ENCODE measurements at places on chromosomes 5 and 9.

GRCh38 chr9:4117835-4118610 lies 181.8 kb downstream of the GLIS3 start:
- DNase-seq = no peak

GRCh38 chr9:106947106-106947900 lies 84.3 kb downstream of the ZNF462 start:
- DNase-seq = no peak

GRCh38 chr5:172421-172820 lies 18.9 kb upstream of the LRRC14B start:
- no peak for DNase-seq

DNA sequence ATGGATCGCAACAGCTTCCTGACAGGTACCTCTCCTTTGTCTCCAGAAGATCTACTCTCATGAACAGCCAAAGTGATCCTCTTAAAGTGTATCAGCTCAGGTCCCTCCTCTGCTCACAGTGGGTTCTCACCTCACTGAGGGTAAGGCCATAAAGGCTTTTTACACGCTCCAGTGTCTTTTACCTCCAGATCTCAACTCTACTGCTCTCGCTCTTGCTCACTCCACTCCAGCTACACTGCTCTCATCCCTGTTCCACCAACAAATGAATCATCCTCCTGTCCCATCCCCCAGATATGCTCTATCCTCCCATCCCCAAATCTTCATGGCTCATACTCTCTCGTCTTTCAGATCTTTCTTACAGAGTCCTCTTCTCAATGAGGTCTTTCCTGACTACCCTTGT lies 248.6 kb upstream of the EFNA5 start:
- DNase-seq = no peak

GRCh38 chr9:114405294-114406034 lies 17.7 kb upstream of the AKNA start:
- DNase-seq = peak; percentile 93
